Stimulated activated CD8-positive, alpha-beta memory T cell treated with anti-CD3 and anti-CD28 coated beads, Interleukin-4, amount 100 ng/mL, for 4 hours (primary cell): ENCODE measurements at places on chromosomes 4 and X.

DNA sequence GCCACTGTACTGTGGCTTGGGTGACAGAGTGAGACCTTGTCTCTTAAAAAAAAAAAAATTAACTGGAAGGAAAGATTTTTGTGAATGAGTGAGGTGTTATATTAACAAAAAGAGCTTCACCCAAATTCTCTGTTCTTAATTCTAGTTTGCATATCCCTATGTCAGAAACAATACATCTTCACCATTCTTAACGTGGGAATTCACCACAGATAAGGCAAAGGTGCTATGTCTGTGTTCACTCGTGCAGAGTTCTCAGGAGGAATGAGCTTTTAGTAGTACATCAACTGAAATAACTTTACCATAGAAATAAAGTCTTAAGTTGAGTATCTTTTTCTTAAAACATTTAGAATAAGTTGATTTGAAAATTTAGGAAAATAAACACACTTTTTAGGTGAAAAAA lies 135.1 kb downstream of the RAPGEF2 start:
- no peak for DNase-seq

DNA sequence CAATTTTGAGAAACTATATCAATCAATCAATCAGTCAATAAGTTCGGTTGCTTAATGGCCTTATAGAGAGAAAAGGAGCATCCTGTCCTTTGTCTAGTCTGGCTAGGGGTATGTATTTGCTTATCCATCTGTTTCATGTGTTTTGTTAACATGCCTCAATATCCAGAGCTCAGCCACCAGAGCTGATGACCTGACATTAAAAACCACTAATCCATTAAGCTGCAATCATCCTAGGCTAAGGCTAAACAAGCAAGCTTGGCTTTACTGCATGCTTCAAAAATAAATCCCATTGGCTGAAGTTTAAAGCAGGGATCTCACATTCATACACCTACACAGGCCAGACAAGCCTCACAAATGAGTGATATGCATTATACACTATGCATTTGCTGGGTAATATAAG lies 139.7 kb downstream of the INPP4B start:
- DNase-seq, result no peak

- no peak for DNase-seq
These were observed 5.0 kb upstream of the SLC26A1 start for GRCh38 chr4:998096-998691.

DNA sequence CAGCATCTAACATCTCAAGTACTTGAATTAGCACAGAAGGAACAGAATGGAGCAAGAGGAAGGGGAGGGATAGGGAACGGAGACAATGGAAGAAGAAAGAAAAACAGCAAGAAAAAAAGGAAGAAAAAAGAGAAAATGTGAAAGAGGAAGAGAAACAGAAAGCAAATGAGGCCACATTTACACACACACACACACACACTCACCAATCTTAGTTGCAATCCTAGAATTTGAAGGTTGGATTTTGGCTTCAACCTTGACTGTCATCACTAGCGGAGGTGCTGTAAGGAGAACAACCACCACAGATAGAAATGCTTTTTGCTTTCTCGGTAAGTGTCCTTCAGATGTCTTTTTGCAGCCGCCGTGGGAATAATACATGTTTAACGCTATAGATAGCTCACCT lies 327.1 kb upstream of the NWD2 start:
- DNase-seq, result no peak

- no peak for DNase-seq
These were observed 57.8 kb downstream of the AFM start for GRCh38 chr4:73539386-73539785.
